ENCODE measurements at places on chromosomes 2 and 18. TPM values are rescaled to one million over a fixed set of nuclear protein-coding genes. Genes with fewer than 3 reads are reported as not detected.

DPYSL5 gene
- total RNA-seq: not detected

SPP2 gene
- total RNA-seq: 0.27 TPM

DNA sequence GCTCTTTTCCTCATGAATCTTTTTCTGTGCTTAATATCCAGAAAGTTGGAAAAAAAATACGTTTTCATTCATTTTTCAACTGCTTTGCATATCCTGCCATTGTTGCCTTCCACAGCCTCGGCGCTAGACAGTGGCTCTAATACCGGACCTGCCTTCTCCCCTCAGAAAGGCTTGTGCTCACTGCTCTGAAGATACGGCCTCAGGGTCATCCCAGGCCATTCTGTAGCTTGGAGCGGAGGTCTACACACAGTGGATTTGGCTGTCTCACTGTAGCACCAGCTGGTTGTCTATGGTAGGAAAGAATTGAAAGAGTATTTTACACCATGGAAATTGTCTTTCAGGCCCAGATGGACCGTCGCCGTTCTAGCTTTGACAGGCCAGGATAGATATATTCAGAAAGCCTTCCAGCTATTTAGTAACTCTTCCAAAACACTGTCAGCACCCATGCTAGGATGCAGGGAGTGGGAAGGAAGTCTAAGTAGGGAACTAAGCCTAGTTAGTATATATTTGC, 242.0 kb downstream of the TMEM182 start:
- no peak for DNase-seq

GRCh38 chr2:12730265-12730664, 13.5 kb downstream of the TRIB2 start:
- DNase-seq: no peak

DNA sequence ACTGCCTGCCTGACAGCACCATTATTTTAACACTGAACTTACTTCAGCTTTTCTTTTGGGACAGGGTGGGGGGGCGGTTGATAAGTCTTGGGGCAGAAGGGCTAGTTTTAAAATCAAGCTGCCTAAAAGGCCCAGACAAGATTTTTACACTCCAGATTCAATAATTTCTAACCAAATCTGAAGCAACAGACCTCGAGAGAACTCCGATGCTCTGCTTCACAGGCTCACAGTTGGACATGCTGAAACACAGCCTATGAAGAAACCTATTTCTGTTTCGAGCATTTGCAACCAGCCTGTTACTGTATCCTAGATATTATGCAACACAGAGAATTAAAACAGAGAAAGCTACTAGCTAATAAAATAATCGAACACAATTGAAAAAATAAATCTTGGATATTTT, 1.3 kb upstream of the MYT1L start:
- no peak for DNase-seq

- no peak for DNase-seq
Measured at GRCh38 chr2:144453486-144454158, 66.3 kb downstream of the ZEB2 start.

Measured in M059J (cell line).